Activated naive CD8-positive, alpha-beta T cell treated with anti-CD3 and anti-CD28 coated beads for 36 hours (primary cell): ENCODE measurements at places on chromosomes 7 and 10. TPM values are rescaled to one million over a fixed set of nuclear protein-coding genes. Genes with fewer than 3 reads are reported as not detected.
A peak's percentile ranks its signal among the peaks of the same experiment; 100 is the strongest.

DNA sequence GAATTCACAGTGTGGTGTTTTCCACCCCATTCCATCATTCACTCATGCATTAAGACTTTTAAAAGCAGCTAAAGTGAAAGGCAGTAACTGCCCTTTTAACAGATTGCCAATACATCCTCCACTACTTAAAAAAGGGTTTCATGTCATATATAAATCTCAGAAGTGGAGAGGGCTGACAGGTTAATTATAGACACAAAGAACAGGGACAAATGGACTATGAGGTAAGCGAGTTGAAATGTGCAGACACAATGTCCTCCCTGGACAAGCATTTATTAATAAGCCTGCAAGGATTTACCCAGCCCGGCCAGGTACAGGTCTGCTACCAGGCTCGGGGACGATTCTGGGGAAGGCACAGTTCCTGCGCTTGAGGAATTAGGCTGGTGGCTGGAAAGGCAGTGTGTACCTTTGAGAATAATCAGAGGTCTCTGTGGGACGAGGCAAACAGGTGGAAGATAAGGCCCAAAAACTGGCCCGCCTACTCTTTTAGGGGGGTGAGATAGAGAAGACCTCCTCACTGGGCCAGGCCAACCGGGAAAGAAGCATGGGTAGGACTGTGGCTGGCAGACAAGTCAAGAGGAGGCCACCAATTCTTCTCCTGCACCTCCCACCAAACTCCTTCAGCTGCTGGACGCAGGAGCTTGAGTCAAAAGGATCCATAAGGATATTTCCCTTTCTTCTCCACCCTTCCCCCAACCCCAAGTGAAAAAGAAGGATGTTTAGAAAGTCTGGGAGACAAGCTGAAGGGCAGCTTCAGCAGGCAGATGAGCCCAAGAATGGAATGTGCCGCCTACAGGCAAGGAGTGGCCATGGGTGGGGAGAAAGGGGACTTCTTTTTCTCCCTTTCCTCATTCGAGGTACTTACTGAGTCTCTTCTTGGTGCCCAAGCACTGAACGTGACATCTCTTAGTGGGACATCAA is 1.5 kb downstream of the PDLIM1 start:
- no peak for DNase-seq
- no peak overlapping the region for H3K27ac ChIP-seq
- H3K27me3 ChIP-seq = peaks cover 71% of the 10 kb centered on the region
- H3K4me1 ChIP-seq = peaks cover 2% of the 10 kb centered on the region

- no peak for DNase-seq
- no peak overlapping the region for H3K27ac ChIP-seq
- no peaks in the 10 kb centered on the region for H3K27me3 ChIP-seq
- H3K36me3 ChIP-seq = no peaks in the 10 kb centered on the region
Measured at GRCh38 chr7:89934101-89934500, 220.2 kb upstream of the STEAP1 start.

- H3K4me3 ChIP-seq = no peak overlapping the region
- H3K4me1 ChIP-seq = peaks cover 27% of the 10 kb centered on the region
- DNase-seq = no peak
- peaks cover 68% of the 10 kb centered on the region for H3K27me3 ChIP-seq
- no peak overlapping the region for H3K27ac ChIP-seq
Measured at GRCh38 chr10:113005380-113005779, 55.3 kb downstream of the TCF7L2 start.

Gene IFIT2
- total RNA-seq = 37.3 TPM

- H3K4me1 ChIP-seq = peaks cover 3% of the 10 kb centered on the region
- DNase-seq = peak; percentile 21
- H3K27me3 ChIP-seq = peaks cover 16% of the 10 kb centered on the region
- H3K36me3 ChIP-seq = no peaks in the 10 kb centered on the region
- no peak overlapping the region for H3K4me3 ChIP-seq
- no peak overlapping the region for H3K27ac ChIP-seq
Measured at GRCh38 chr7:137626469-137627067, 220.2 kb downstream of the DGKI start.

DNA sequence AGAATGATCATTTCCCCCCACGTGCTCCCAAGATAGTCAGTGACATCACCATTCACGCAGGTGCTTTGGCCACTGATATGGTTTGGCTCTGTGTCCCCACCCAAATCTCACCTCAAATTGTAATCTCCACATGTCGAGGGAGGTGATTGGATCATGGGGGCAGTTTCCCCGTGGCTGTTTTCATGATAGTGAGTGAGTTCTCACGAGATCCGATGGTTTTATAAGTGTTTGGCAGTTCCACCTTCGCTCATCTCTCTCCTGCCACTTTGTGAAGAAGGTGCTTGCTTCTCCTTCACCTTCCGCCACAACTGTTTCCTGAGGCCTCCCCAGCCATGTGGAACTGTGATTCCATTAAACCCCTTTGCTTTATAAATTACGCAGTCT is 205.4 kb upstream of the SH2B2 start:
- H3K4me3 ChIP-seq = no peak overlapping the region
- H3K4me1 ChIP-seq = no peaks in the 10 kb centered on the region
- H3K27ac ChIP-seq = no peak overlapping the region
- H3K36me3 ChIP-seq = peaks cover 51% of the 10 kb centered on the region
- no peaks in the 10 kb centered on the region for H3K27me3 ChIP-seq

Gene SLC26A3
- total RNA-seq = not detected

Gene DCLRE1A
- 19.0 TPM for total RNA-seq

GRCh38 chr10:21496343-21497176 is 28.9 kb downstream of the SKIDA1 start:
- H3K27me3 ChIP-seq = peaks cover 79% of the 10 kb centered on the region
- peaks cover 15% of the 10 kb centered on the region for H3K4me1 ChIP-seq
- H3K27ac ChIP-seq = no peak overlapping the region
- peak; percentile 54 for DNase-seq
- no peaks in the 10 kb centered on the region for H3K36me3 ChIP-seq
- peak overlapping the region; percentile 71 for H3K4me3 ChIP-seq

GRCh38 chr10:71260622-71261325 is 48.4 kb downstream of the UNC5B start:
- no peak overlapping the region for H3K4me3 ChIP-seq
- H3K4me1 ChIP-seq = no peaks in the 10 kb centered on the region
- H3K27ac ChIP-seq = no peak overlapping the region
- no peaks in the 10 kb centered on the region for H3K36me3 ChIP-seq

- H3K4me3 ChIP-seq = no peak overlapping the region
- no peak for DNase-seq
- no peaks in the 10 kb centered on the region for H3K27me3 ChIP-seq
- H3K27ac ChIP-seq = no peak overlapping the region
- H3K4me1 ChIP-seq = peaks cover 9% of the 10 kb centered on the region
Measured at GRCh38 chr7:77866370-77866769, 67.8 kb downstream of the PHTF2 start.

Gene ABCC2
- 0.70 TPM for total RNA-seq

Gene UCN3
- total RNA-seq = not detected

Gene ADAM12
- not detected for total RNA-seq

DNA sequence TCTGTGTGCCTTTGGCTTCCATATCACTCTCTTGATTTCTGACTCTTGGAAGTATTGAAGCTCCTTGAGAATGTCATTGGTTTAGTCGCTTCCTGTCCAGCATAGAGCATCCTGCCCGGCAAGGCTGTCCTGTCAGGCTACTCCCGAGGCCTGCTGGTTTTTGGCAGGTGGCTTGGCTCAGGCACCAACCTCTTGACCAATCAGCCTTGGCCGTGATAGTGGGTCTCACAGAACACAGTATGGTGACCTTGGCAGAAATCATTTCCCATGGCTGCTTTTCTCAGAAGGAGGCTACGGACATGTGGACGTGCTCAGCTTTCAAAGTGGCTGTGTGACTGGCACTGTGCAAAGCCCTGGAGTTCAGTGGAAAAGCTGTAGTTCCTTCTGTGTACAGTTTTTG is 516.9 kb downstream of the REEP3 start:
- DNase-seq = no peak
- H3K27me3 ChIP-seq = peaks cover 22% of the 10 kb centered on the region
- no peak overlapping the region for H3K27ac ChIP-seq
- no peaks in the 10 kb centered on the region for H3K36me3 ChIP-seq

Gene UNCX
- total RNA-seq = not detected

Gene CDNF
- total RNA-seq = 0.96 TPM

Gene PRTFDC1
- 2.8 TPM for total RNA-seq

- DNase-seq = no peak
- no peak overlapping the region for H3K4me3 ChIP-seq
- H3K27ac ChIP-seq = no peak overlapping the region
- H3K36me3 ChIP-seq = no peaks in the 10 kb centered on the region
- H3K27me3 ChIP-seq = peaks cover 6% of the 10 kb centered on the region
- H3K4me1 ChIP-seq = no peaks in the 10 kb centered on the region
Measured at GRCh38 chr10:77546042-77546441, 91.6 kb downstream of the KCNMA1 start.

DNA sequence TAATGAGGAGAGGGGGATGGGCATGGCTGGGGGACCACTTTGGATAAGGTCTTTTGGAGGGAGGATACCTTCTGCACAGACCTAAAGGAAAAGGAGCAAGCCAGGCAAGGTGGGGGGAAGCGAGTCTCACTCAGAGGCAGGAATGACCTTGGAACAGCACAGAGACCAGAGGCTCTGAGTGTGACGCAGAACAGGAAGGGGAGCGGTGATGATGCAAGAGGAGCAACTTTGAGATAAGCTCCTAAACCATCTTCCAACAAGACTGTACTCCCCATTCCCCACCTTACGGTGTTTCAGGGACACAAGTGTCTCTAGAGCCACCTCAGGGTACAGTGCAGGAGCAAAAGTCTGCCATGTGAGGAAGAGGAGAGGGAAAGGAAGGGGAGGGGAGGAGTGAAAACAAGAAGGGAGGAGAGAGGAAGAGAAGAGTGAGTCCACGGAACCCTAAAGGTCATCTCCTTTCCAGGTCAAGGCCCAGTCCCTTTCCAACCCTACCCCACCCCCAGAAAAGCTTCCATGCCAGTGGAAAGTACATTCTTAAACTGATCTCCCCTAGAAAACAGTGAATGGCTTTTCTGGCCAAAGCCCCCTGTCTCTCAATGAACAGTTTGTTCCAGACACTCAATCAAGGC is 54.1 kb downstream of the JAZF1 start:
- peaks cover 13% of the 10 kb centered on the region for H3K4me1 ChIP-seq
- H3K27me3 ChIP-seq = peaks cover 3% of the 10 kb centered on the region
- H3K27ac ChIP-seq = no peak overlapping the region
- no peak overlapping the region for H3K4me3 ChIP-seq

DNA sequence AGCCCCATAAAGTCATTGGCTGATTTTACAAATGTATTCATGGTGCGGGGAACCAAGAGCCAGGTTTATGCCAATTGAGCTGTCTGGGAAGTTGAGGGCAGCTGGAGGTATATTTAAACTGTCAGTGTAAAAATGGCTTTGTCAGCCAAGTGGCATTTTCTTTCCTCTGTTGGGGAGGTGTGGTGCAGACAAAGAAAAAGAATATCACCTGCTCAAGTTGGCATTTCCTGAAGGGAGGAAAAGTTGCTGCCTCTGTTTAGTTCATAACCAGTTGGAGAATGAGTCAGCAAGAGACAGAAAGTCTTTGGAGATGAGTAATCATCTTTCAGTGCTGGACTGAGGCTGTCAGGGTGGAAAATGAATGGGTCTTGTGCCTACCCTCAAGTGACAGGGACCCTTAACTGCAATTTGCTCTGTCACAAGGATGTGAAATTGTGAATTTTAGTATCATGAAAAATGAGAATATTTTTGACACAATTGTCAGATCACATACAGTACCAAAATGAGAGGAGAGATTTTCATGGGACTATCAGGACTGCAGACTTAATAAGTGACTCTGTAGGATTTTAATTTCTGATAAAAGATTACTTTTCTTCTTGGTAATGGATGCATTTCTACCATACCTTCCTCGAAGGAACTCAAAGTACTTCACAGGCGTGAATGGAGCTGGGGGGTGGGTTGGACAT is 137.3 kb downstream of the ANLN start:
- peaks cover 22% of the 10 kb centered on the region for H3K4me1 ChIP-seq
- DNase-seq = peak; percentile 4
- H3K36me3 ChIP-seq = peaks cover 13% of the 10 kb centered on the region
- H3K4me3 ChIP-seq = no peak overlapping the region

- no peaks in the 10 kb centered on the region for H3K27me3 ChIP-seq
- DNase-seq = no peak
- peaks cover 45% of the 10 kb centered on the region for H3K4me1 ChIP-seq
- no peak overlapping the region for H3K27ac ChIP-seq
- H3K4me3 ChIP-seq = no peak overlapping the region
Measured at GRCh38 chr10:124616040-124616835, 127.9 kb downstream of the FAM53B start.

DNA sequence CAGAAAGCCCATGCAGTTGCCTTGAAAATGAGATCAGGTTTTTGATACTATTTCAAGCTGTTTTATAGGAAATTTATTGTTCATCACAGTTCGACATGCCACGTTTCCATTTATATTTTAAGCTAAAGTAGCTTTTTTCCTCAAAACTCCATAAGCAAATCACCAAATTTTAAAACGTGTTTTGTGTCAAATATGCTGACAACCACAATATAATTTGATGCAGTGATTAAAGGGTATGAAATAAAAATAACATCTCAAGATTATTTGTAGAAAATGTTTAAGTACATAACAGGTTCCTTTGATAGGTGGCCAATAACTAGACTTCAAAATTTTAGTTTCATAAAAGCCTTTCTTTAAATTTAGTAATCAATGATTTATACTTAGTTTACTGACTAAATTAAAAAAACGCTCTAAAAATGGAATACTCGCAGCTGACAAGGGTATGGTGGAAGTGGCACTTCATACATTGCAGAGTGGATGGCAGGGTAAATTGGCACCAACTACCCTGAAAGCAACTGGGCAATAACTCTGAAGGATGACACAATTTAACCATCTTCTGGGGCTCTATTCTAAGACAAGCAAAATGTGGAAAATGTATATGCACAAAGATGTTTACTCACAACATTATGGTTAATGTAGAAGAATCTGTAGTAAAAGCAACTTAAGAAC is 481.6 kb downstream of the TNS3 start:
- no peak for DNase-seq
- H3K27me3 ChIP-seq = peaks cover 4% of the 10 kb centered on the region
- no peaks in the 10 kb centered on the region for H3K4me1 ChIP-seq
- H3K27ac ChIP-seq = no peak overlapping the region

DNA sequence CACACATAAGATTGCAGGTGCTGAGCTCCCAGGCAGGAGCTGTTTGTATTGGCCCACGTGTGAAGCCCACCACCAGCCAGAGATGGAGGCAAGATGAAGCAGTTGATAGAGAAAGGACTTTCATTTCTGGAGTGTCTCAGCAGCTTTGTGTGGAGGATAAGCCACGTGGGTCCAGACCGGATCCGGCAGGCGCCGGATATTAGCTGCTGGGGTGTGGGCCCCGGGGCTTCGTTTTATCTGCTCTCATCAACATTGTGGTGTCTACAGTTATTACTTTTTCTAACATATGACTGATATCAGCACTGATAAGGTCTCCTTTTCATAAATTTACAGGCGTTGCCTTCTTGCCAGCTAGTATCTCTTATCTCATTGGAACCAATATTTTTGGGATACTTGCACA is 25.5 kb downstream of the SLC18A2 start:
- H3K4me1 ChIP-seq = no peaks in the 10 kb centered on the region
- H3K36me3 ChIP-seq = no peaks in the 10 kb centered on the region
- H3K4me3 ChIP-seq = no peak overlapping the region
- DNase-seq = no peak
- no peak overlapping the region for H3K27ac ChIP-seq

Gene OPALIN
- not detected for total RNA-seq
